ENCODE measurements at places on chromosomes 1 and 21.

GRCh38 chr1:212286556-212287131 lies 1.4 kb downstream of the PPP2R5A start:
- no peak for DNase-seq

- DNase-seq: no peak
These were observed 7.1 kb downstream of the PTGFRN start for GRCh38 chr1:116916533-116917445.

DNA sequence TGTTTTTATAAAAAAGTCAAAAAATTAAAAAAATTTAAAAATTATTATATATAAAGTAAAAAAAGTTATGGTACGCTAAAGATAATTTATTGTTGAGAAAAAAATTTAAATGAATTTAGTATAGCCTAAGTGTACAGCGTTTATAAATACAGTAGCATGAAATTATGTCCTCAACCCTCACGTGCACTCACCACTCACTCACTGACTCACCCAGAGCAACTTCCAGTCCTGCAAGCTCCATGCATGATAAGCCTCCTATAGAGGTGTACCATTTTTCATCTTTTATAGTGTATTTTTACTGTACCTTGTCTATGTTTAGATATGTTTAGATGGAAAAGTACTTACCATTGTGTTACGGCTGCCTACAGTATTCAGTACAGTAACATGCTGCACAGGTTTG lies 5.1 kb downstream of the DISC1 start:
- DNase-seq: no peak

DNA sequence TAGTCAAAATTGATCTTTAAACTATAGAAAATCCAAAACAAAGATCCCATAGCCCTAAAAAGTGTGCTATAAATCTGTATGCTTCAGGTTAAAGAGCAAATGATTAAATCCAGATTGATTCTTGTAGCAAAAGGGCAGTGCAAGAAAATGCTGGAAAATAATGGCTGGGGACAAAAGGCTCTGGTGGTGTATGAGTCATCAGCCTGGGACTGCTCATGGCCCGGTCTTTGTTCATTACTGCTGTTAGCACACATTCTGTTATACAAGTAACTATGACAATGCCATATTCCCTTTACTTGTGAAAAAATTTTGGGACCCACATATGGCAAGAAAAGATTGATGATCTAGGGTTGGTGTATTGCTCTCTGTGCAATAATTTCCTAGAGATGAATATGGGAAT lies 89.1 kb downstream of the RWDD3 start:
- DNase-seq: no peak

DNA sequence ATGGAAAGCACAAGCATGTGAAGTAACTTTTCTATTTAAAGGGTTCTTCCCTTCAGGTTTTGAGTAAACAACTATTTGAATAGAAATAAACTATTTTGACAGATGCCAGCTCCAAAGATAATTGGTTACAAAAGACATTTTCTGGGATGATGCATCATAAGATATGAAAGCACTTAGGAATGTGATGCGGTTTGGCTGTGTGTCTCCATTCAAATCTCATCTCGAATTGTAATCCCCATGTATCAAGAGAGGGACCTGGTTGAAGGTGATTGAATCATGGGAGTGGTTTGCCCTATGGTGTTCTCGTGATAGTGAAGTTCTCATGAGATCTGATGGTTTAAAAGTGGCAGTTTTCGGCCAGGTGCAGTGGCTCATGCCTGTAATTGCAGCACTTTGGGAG lies 6.4 kb downstream of the DISP1 start:
- DNase-seq: no peak

GRCh38 chr1:222767152-222767571 lies 30.2 kb downstream of the FAM177B start:
- no peak for DNase-seq

DNA sequence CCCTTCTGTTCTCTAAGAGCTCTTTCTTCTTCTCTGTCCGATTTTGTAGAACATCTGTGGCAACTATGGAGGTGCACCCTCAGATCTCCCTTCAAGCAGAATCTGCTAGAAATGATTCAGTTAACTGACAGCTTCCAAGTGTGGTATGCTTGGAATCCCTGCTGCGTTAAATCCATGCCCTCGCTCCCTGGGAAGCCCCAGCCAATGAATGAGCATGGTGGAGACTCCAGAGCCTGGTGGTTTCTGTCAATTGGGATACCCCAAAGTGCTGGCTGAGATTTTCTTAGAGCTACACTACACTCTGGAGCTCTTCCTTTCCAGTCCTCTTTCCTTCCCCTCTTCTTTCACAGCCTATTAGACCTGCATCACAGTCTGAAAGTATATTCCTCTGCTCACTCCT lies 116.3 kb upstream of the C1orf21 start:
- no peak for DNase-seq

DNA sequence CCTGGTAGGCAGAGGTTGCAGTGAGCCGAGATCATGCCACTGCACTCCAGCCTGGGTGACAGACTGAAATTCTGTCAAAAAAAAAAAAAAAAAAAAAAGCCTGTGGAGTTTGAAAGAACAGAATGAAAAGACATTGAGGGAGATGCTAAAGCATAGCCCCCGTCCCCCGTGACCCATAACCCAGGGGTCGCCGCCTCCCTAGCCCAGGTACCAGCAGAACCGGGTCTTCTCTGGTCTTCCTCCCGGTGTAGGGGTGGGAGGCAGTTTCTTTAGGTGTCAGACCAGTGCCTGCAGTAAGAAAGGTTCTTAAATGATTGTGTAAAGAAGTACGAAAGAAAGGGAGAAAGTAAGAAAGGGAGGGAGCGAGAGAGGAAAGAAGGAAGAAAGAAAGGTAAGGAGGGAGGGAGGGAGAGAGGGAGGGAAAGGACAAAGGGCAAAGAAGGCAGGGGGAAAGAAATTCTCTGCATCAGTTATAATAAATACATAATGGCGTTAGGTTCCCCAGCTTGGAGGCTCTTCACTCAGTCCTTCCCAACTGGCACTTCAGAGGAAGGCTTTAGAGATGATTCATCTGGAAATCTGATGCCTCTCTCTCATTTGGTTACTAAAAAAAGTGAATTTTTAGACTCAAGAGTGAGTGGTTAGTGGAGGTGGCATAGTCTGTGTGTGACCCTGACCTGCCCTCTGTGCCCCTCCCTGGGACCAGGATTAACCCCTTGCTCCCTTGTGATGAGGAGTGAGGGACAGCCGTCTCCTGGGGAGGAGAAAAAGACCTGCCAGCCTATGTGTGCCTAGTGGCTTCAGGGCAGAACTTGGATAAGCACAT lies 1.1 kb downstream of the IL24 start:
- DNase-seq: no peak

- no peak for DNase-seq
These were observed 1.3 kb upstream of the MPC2 start for GRCh38 chr1:167938080-167938636.

DNA sequence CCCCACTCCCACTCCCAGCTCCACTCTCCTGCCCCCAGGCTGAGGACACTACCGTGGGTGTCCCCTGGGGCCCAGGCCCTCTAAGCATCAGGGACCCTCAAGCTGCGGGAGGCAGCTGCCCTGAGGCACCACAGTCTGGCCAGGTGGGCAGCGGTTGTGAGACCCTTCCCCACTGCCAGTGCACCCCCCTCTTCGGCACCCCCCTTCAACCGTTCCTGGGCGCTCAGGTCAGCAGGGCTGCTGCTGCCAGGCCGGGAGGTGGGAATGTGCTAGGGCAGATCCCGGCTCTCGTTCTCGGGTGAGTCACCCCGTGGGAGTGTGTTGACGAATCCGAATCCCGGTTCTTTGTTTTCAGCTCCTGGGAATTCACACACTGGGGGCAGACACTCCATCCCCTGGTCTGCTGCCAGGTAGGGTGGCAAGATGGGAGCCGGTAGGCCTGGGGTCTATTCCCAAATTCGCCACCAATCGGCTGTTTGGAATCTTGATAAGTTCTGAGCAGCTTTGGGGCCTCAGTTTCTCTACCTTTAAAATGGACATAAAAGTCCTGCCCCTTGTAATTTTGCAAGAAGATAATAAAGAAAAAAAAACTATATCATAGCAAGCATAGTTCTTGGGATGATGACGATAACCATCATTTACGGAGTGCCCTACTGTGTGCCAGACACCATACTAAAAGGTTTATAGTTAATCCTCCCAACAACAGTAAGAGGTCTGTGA lies 28.5 kb upstream of the CASZ1 start:
- no peak for DNase-seq

GRCh38 chr1:199931666-199932377 lies 95.7 kb upstream of the NR5A2 start:
- no peak for DNase-seq

- no peak for DNase-seq
These were observed 37.5 kb downstream of the RCSD1 start for GRCh38 chr1:167667536-167667935.

DNA sequence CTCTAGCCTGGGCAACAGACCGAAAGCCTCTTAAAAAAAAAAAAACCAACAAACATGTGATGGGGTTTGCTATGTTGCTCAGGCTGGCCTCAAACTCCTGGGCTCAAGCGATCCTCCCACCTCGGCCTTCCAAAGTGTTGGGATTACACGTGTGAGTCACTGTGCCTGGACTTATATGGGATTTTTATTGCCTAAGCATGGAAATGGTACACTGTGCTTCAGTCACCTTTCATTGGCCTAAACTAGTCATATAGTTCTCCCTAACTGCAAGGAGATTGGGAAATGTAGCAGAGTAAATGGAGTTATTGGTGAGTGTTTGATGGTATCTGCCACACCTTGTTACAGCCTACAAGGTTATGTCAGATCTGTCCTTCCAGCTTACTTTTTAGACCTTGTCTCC lies 17.2 kb upstream of the MEF2D start:
- no peak for DNase-seq

DNA sequence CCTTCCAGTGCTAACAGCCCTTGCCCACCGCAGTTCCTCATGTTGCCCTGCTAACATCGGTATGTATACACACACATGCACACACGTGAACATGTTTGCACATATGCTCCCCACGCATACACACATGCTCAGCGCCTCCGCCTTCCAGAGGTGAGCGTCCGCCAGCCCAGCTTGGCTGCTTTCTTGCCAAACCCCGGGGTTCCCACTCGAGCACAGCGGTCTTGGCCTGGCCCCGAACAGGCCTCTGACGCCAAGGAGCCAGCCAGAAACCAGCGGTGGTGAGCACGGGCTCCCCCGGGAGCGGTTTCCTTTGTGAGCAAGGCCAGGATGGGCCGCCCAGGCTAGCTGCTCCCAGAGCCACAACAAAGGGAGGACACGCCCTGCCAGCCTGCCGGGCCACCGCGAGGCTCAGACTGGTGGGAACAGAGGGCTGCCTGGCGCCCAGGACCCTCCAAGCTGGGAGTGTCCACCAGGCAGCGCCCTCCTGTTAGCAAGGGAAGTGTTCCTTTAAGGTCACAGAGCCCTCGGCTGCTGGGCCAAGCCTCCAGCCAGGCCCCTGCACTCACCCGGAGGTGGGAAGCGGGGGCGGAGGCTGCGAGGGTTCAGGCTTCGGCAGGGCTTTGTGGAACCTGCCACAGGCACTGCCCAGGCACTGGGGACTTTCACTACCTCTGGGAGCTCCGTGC lies 65.4 kb downstream of the ALPL start:
- DNase-seq: no peak

GRCh38 chr1:82503822-82504221 lies 703.1 kb downstream of the ADGRL2 start:
- no peak for DNase-seq

DNA sequence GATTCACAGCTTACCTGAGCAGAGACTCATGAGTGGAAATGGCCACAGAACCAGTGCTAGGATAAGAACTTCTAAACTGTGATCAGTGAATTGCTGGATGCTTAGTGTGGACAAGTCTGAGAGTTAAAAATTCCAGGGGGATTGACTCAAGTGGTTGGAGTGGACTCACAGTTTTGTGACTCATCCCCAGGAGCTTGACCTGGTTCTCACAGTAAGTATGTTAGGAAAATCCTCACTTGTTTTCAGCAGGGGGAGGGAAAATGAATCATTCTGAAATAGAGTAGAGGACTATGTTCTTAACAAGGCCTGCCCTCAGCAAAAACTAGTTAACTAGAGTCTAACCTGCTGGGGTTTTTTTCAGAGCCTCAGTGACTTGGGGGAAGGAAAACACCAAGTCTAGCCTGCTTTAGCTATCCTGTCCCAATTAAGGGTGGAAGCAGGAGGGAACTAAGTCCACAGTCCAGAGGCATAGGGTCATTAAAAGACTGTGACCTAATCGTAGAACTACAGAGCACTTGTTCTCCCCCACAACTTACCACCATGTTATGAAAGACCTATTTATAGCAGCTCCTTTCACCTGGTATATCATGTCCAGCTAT lies 6.1 kb upstream of the CDC73 start:
- DNase-seq: no peak

GRCh38 chr1:222754366-222755139 lies 17.6 kb downstream of the FAM177B start:
- no peak for DNase-seq

DNA sequence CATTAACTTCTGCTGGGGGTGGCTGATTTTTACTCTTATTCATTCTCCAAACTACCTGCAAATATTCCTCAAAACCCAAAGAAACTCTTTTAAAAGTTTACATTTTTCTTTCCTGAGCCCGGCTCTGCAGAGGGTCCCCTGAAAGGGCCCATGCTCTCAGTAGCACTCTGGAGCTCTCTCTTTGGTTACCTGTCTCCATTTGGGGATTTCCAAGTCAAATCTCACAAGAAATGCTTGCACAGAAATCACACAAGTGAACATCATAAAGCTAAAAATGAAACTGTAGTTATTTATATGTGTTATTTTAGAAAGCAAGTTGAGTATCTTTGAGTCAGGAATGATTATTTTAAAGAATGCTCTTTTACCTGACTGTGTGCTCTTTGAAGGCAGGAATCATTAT lies 174.5 kb upstream of the PLXNA2 start:
- no peak for DNase-seq

DNA sequence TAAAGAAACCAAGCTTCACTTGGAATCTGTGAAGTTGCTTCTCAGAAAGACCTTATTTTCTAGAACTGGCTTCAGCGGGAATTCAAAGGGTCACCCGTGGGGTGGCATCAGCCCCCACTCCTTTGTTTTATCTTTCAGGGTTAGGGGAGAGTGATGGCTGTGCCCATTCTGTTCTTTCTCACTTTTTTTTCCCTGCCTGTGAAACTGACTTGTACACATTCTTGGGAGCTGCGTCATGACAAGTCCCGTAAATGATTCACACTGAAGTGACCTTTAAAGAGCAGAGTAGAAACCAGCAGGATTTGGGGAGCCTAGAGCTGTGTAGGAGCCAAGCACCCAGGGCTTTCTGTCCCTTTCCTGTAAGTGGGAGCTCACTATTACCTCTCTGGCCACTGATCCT lies 43.8 kb downstream of the SLC44A3 start:
- DNase-seq: no peak

All from stimulated activated CD4-positive, alpha-beta T cell treated with anti-CD3 and anti-CD28 coated beads, TNF-alpha, amount 100 ng/mL, for 4 hours (primary cell).